ENCODE measurements at places on chromosomes 5 and 9.

DNA sequence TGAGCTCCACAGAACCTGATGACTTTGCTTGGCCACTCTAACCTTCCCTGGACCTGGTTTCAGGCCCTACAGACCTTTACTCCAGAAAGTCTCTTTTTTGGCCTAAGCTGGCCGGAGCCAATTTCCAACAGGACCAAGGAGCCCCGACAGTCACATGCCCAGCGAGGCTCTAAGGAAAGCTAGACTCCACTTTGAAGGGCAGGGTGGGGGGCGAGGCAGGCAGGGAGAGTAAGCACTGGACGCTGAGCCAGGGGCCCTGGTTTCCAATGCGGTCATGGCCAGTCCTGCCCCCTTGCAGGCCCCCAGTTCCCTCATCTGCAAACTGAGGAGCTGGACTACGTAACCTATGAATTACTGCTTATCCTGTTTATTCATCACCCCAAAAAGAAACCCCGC, 65.2 kb downstream of the ADAMTS2 start:
- no peak for DNase-seq

DNA sequence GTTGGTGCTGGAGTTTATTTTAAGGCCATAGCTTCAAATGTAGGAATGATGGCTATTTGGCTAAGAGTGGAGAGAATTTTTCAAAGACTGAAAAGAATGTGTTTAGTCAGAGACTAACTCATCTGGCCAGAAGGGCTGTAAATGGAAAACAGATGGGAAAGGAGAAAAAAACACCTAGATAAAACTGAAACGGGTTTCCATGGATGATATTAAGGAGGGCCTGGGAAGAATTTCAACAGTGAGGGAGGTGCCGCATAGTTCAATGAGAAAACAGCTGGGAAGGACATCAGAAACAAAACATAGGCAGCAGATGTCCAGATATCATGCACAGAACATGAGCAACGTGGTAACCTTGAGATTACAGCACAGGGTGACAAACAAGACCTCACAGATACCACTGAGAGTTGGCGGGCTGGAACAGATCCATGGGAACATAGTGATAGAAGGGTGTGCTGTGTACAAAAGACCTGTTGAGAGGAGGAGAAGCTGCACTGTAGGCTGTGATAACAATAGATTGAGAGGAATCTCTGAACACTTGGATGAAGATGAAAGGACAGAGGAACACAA, 31.2 kb upstream of the RAD23B start:
- DNase-seq, result no peak

GRCh38 chr5:176401281-176402205, 13.0 kb downstream of the HIGD2A start:
- no peak for DNase-seq

DNA sequence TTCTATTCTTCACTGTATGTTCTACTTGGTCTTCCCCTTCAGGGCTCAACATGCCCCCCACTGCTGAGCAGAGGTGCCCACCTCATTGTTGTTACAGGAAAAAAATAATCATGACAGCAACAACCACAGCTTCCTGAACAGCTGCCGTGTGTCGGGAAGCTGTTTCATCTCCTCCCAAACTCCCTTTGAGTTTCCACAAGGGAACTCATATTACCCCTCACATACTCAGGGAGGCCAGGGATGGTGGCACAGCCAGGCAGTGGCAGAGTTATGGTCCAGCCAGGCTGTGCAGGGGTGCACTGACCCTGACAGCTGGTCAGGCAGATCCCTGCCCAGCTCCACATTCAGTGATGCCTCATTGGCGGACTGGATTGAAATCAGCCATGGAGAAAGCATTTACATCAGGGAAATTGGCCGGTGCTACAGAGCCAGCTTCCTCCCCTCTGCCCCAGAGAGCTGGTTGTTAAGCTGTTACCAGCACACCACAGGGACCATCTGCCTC, 37.3 kb downstream of the SARDH start:
- DNase-seq, result peak; percentile 46

DNA sequence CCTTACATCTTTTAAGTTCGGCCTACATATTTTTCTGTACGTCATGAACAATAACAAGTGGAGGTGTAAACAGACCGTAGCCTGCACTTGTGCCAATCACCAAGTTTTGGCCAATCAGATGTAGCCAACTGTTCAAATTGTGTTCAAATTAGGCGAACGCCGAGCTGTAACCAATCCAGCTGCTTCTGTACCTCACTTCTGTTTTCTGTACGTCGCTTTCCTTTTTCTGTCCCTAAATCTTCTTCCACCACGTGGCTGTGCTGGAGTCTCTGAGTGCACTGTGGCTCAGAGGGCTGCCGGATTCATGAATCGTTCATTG, 26.4 kb downstream of the TRIM14 start:
- no peak for DNase-seq

- no peak for DNase-seq
Measured at GRCh38 chr9:123334639-123335038, 21.4 kb upstream of the CRB2 start.

GRCh38 chr9:71896761-71897160, 14.2 kb downstream of the ABHD17B start:
- DNase-seq, result no peak

DNA sequence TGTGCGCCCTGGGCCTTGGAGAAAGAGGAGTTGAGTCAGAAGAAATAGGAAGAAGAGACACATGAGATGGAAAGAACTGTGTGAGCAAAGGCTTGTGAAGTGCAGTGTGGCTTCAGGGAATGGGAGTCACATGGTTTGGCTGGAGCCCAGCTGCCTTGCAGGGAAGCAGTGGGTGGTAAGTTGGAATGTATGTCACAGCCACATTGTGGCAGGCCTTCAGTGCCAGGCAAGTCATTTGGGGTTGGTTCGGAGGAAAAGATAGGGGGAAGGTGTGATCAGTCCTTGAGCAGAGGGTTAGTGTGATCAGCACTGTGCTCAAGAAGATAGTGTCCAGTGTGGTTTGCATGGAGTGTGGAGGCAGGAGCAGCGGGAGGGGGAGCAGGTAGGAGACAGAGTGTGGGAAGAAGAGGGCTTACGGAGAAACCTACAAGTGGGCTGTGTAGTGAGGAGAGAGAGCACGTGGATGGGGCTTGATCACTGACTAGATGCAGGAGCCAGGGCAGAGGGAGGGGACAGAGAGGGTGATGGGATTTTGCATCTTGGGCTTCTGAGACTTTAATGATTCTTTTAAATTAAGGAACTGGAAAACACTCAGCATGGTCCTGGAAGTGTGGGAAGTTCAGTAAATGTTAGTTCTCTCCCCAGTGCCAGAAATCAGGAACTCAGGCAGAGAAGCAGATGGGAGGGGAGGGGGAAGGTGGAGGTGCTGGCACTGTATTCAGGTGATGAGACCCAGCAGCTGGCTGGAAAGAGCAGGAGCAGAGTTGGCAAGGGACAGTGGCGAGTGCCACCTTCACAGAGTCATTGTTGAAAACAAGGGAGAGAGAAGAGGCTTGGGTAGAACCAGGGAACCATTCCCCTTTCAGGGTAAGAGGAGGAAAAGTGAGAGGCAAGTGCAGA, 46.6 kb downstream of the ARHGAP26 start:
- no peak for DNase-seq

GRCh38 chr9:82722561-82722960, 340.4 kb downstream of the RASEF start:
- DNase-seq, result no peak

DNA sequence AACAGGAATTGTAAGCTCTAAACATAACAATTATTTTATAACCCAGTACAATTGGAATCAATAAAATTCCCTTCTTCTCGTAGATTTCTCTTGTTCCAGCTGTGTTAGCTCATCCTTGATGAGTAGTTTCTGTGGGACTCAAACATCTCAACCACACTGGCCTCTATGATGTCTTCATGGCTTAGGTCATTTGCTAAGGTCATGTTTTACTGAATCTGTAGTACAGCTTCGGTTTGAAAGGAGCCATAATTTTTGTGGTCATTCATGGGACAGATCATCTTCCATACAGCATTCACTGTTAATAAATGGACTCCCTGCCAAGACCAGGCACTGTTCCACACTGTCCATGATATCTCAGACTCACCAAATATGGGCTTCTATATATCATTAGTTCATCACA, 369.0 kb upstream of the RFX3 start:
- no peak for DNase-seq

GRCh38 chr5:41508186-41508585, 2.2 kb downstream of the PLCXD3 start:
- no peak for DNase-seq

DNA sequence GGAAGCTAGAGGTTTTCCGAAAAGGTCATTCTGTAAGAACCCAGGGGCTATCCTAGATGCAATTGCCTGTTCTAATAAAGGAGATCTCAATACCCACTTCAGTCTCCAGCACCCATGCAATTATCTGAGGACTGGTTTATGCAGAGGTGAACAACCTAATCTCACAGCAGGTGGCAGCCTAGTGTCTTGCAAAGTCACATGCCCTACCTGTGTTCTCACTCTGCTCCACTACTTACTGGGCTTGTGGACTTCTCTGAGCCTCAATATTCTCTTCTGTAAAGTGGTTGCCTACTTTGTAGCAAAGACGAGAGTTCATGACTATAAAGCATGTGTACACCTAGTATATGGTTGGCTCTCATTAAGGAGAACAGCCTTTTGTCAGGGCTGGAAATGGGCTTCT, 21.0 kb upstream of the ALDH1B1 start:
- peak; percentile 45 for DNase-seq

- no peak for DNase-seq
Measured at GRCh38 chr9:125437771-125438221, 176.2 kb downstream of the GAPVD1 start.

GRCh38 chr5:134576386-134577021, 51.0 kb downstream of the JADE2 start:
- no peak for DNase-seq

- no peak for DNase-seq
Measured at GRCh38 chr9:36960575-36960955, 73.5 kb downstream of the PAX5 start.

- DNase-seq, result no peak
Measured at GRCh38 chr9:26904671-26905070, 12.1 kb upstream of the CAAP1 start.

DNA sequence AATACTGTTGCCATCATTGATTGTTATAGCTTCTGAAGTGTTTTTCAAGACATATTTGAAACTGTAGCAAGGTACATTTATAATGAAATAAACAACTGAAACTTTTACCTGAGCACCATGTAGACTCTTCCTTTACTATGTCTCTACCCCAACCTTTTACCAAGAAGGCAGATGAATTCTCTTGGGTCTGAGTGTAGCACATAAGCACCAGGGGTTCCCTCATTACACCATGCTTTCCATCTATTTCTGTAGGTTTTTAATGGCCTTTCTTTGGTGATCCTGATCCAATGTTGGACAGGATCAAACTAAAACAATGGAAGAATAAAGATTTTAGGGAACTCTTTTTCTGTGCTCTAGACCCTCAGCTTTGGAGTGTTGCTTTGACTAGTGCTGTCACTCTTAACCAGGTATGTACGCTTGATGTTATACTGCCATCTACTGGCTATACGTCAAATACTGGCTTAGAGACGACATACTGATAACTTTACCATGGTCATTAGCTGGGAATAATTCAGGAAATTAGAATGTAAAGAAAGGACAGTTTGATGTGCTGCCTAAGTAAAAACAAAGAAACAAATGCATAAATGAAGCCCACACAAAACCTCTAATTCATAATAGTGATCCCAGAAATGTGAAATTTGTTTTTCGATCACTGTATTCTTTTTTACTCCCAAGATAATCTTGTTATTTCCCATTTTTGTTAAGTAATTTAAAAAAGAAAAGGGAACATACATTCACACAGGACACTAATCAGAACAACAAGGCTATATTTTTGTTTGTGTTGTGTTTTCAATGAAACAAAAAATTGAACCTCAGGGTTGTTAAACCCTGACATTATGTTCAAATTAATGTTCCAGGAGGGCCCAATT, 30.7 kb downstream of the IFNW1 start:
- peak; percentile 85 for DNase-seq

DNA sequence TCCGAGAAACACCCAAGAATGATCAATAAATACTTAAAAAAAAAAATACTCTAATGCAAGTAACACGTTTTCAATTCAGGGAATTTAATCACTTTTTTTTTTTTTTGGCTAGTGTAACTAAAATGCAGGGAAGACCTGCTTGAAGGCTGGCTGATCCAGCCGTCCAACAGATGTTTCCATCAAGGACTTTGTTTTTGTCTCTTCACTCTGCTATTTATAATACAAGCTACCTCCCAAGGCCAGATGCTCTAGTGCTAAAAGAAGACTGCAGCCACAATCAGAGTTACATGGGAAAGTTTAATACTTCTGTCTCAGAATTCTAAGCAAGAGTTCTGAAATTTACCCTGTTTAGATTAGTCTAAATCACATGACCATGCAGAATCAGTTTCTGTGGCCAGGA, 14.5 kb downstream of the TBCA start:
- no peak for DNase-seq

GRCh38 chr9:135526089-135526729, 5.0 kb downstream of the LCN1 start:
- no peak for DNase-seq

- no peak for DNase-seq
Measured at GRCh38 chr5:34053571-34054399, 10.8 kb upstream of the C1QTNF3 start.
